ENCODE measurements at places on chromosomes 11 and 22.
A peak's percentile ranks its signal among the peaks of the same experiment; 100 is the strongest.

- no peak for DNase-seq
Observed at GRCh38 chr11:123700772-123701171, 40.7 kb downstream of the ZNF202 start.

GRCh38 chr11:60964801-60965200 lies 6.7 kb upstream of the CD6 start:
- no peak for DNase-seq

GRCh38 chr11:86755146-86755545 lies 45.2 kb upstream of the PRSS23 start:
- no peak for DNase-seq

- no peak for DNase-seq
Observed at GRCh38 chr11:79129702-79130101, 311.1 kb downstream of the TENM4 start.

- no peak for DNase-seq
Observed at GRCh38 chr22:19769393-19769715, 8.8 kb downstream of the TBX1 start.

DNA sequence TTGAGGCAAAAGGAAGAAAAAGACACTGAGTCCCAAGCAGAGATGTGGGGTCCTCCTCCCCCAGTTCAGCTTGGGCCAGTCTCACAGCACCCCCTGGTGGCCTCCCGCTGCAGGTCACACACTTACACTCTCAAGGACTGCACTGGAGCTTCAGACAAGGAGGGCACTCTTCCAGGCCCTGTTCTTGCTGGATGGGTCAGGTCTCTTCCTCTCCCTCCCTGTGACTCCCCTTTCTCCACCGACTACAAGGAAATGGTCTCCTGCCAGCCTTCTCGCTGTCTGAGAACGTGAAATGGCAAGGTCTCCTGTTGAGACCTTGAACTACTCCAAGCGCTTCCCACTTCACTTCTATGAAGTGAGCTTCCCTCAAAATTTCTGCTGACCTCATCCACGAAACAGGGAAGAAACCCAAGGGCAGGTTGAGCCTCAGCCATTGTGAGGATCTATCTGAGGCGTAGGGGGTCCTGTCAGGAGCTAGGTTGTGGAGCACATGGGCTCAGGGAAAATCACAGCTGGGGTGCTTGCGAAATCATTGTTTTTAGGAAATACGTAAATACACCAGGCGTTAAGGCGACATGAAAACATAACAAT lies 11.2 kb upstream of the IGLL1 start:
- peak; percentile 84 for DNase-seq

- no peak for DNase-seq
Observed at GRCh38 chr11:5581014-5581413, 337 bp downstream of the OR52B6 start.

DNA sequence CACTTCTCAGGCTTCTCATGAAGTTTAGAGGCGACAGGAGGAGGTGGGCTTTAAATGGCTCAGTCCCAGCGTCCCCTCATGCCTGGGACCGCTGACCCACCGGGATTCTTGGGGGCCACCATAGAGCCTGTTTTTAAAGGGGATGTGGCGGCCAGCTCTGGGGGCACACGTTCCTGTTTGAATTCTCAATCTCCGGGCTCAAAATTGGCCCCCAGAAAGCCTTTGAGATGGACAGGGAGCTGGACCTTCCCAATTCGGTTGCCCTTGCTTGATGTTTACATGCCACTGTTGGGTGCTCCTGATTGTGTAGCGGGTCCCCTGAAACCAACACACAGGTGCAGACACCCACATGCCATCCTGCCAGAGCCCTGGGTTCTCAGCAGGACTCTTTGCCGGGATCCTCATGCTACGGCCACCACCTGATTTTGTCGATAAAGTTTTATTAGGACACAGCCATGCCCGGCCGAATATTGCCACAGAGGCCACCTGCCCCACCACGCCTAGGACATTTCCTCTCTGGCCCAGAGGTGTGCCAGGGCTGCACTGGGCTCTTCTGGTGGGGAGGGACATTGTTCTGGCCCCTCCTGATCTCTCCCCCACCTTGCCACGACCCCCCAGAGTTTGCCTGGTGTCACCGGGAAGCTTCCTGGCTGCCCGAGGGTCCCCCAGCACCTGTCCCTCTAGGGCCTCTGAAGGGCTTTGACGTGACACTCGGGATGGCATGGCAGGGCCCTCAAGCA lies 71.6 kb downstream of the KCNQ1 start:
- DNase-seq = peak; percentile 9

- no peak for DNase-seq
Observed at GRCh38 chr22:42179616-42180015, 49.0 kb upstream of the CYP2D6 start.

DNA sequence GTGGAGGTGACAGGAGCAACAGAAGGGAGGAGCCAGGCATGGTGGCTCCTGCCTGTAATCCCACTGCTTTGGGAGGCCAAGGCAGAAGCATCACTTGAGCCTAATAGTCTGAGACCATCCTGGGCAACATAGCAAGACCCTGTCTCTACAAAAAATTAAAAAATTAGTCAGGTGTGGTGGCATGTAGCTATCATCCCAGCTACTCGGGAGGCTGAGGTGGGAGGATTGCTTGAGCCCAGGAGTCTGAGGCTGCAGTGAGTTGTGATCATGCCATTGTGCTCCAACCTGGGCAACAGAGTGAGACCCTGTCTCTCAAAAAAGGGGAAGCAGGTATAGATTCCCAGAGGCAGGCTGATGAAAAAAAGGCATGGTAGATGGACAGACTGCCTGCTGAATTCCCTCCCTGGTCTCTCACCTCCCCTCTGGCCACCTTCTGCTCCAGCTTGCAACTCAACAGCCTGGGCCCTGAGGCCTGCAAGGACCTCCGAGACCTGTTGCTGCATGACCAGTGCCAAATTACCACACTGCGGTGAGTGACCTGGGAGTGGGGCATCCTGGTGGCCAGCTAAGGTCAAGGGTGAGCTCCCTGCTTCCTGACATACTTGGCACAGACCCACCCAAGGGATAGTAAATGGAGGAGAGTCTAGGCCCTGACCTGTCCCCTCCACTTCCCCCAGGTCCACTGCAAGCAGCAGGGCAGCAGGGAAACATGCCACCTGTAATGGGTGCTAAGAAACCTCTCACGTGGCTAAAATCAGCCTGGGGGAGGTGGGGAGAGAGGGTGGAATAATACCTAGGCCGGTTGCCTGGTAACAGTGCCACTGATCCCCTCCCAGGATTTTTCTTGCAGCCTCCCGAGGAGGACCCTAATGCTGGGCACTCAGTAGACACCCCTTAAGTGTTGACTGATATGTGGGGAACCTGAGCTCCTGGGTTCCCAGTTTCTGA lies 4.3 kb upstream of the NHERF4 start:
- no peak for DNase-seq

GRCh38 chr22:29816539-29816938 lies 21.5 kb downstream of the ASCC2 start:
- no peak for DNase-seq

DNA sequence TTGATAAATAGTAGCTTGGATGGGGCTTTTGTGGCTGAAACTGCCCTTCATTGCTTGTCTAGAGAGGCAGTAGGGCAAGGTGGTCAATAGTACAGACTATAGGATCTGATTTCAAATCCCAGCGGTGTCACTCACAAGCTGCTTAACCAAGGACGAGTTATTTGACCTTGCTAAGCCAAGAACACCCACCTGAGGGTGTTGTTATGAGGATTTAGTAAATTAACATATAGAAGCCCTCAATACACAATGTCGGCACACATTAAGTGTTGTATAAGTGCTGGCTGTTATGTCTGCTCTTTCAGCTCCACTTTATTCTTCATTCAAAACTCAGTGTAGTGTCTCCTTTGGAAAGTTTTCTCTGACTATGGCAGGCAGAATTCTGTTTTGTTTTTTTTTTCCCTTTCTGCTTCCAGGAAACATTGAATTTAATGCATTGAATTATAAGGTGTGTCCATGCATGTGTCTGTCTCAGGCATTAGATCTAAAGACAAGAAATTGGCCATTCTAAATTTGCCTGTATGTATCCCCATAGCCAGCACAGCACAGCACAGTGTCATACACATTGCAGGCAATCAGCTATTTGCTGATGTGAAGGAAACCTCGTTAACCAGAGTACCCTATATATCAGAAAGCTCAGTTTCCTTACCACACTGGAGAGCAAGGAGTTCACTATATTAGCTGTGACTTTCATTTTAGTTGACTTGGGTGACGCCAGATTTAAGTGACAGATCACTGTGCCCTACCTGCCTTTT lies 212.1 kb downstream of the NELL1 start:
- DNase-seq = no peak

DNA sequence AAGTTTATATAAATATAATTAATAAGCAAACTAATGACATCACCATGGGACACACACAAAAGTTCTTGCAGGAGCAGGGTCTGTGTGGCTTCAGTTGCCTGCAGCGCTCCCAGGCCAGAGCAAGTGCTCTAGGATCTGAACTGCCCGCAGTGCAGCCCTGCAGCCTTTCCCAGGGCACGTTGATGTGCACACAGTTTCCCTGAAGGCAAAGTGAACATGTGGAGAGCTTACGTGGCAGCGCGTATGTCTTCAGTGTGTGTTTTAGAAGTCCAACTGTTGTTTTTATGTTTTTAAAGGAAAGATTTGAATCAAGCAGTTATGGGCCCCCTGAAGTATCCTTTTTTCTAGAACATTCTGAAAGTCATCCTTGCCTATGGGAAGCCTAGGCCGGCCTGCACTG lies 1.2 kb upstream of the TIGD3 start:
- no peak for DNase-seq

DNA sequence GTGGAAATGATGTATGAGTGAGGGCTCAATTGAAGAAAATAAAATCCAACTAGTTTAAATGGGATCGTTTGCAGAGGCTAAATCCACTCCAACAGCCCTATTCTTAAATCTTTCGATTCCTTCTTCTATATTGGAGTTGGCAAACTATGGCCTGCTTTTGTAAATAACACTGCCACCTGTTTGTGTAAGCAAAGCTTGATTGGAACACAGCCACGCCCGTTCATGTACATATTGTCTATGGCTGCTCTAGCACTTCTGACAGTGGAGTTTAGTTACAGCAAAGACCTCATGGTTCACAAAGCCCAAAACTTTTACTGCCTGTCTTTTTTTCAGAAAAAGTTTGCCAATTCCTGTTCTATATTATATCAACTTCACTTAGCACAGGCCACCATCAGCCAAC lies 40.6 kb upstream of the RCN1 start:
- no peak for DNase-seq

- no peak for DNase-seq
Observed at GRCh38 chr11:14480716-14481115, 18.9 kb downstream of the COPB1 start.

GRCh38 chr11:58003036-58003435 lies 20.6 kb upstream of the OR9Q1 start:
- no peak for DNase-seq

- DNase-seq = no peak
Observed at GRCh38 chr22:50713571-50714056, 24.4 kb upstream of the ACR start.

- DNase-seq = no peak
Observed at GRCh38 chr11:20155683-20156279, 4.5 kb downstream of the DBX1 start.

DNA sequence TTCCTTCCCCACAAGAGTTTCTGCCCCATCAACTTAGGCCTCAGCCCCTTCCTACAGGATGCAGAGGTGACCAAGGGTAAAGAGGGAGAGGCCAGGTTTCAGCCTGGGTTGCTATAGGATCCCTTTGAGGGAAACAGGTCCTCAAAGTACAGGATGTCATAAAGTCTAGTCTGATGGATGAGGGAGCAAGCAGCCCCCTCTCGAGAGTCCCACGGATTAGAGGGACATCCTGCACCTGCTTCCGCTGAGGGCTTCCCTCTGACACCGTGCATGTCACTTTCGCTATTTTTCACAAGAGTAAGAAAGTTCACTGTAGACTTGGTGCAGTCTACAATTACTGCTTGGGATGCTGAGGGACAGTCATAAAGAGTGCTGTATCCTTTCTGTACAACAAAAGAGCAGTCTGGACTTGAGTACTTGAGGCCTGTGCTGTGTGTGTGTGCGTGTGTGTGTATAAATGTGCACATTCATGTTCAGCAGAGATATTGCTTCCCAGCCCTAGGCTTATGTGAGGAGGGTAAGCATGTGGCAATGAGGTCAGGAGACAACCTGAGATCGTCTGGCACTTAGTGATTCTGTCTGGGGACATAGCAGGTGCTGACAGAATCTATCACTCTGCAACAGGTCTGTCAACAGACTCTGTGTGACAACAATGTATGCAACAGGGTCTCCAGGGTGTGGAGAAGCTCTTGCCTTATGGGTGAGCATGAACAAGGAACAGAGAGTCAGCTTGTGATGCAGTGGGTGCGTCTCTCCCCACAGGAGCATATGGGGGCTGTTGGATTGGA lies 18.0 kb upstream of the CHST1 start:
- no peak for DNase-seq

DNA sequence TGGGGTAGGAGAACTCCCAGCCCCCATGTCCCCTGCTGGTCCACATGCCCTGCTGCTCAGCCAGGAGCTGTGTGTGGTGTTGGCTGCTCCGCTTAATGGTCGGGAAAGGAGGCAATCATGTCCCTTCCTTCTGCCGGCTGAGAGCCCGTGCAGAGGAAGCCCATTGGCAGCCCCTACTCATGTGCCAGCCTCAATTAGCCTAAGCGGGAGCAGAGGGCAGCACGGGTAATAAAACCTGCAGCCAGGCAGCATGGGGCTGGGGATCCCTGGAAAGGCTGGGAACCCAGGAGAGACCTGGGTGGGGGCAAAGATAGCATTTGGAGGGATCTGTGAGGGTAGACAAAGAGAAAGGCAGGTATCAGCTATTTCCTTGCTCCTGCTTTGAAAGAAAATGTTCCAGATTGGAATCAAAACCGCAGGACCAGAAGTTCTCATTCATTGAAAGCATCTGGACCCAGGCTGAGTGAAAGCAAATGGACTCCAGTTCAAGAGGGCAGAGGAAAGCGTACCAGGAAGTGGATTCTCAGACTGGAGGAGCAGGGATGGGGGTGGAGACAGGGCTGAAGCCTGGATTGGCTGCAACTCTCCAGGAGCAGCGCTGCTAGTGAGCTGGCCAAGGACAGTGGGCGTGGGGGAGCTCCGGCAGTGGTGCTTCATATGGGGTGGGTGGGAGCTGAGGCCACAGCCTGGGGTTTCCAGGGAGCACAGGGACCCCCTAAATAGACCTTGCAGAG lies 103.4 kb upstream of the NECTIN1 start:
- peak; percentile 86 for DNase-seq
